ENCODE measurements at places on chromosomes 5 and 9.

DNA sequence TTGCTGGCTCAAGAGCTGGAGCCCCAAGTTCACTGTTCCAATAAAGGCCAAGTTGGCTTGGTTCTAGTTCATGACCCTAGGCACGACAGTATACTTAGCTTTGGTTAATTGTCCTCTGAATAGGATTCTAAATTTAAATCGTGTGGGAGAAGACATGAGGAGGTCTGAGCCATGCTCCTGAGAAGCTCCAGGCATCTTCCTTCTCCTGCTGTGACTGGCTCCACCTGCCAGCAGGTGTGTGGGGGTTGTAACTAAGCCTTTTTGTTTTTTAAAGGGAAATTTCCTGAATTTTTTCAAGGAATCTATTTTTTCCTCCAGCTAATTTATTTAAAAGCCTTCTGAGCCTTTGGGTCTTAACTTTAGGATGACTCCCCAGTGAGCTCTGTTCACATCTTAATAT is 20.2 kb upstream of the TRIM36 start:
- no peak for DNase-seq

DNA sequence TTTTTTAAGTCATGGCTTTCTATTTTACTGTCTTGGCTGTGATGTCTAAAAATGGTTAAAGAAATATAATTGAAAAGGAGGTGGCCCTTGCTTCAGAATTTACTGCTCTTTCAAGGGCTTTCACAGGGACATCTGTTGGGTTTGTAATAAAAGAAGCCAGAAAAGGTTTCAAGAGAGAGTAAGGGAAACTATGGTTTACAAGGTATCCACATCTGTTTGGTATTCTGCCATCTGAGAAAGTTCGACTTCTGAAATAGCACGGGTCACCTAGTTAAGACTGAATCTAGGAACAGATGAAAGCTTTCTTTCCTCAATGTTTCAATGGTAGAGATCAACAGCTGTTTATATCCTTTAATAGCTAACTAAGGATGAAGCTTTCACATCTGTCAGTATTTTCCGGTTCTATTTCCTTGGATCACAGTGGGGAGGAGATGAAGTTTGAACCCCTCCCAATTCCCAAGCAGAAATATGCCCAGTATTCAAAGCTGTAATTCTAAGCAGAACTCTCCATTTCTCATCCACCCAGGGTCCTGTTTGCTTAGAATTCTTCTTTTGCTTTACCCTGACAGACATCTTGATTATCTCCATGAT is 72.8 kb upstream of the IFNK start:
- DNase-seq = no peak

- DNase-seq = peak; percentile 61
Measured at GRCh38 chr9:127020036-127020801, 102.2 kb downstream of the ANGPTL2 start.

DNA sequence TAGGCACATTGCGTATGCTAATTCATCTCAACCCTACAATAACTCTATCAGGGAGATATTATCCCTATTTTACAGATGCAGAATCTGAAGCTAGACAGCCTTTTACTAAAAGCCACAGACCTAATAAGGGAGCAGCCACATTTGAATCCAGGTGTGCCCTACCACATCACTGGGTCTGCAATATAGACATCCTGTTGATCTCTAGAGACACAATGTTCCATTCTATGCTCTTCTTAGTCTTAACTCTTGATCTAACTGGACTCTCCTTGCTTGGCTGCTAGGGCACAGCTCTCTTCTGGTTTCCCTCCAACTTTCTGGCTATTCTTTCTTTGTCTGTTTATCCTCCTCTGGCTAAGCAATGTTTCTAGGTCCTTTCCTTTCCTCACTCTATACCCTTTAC is 1.4 kb upstream of the SPATA6L start:
- no peak for DNase-seq
